ENCODE measurements at places on chromosomes 2 and 18.

DNA sequence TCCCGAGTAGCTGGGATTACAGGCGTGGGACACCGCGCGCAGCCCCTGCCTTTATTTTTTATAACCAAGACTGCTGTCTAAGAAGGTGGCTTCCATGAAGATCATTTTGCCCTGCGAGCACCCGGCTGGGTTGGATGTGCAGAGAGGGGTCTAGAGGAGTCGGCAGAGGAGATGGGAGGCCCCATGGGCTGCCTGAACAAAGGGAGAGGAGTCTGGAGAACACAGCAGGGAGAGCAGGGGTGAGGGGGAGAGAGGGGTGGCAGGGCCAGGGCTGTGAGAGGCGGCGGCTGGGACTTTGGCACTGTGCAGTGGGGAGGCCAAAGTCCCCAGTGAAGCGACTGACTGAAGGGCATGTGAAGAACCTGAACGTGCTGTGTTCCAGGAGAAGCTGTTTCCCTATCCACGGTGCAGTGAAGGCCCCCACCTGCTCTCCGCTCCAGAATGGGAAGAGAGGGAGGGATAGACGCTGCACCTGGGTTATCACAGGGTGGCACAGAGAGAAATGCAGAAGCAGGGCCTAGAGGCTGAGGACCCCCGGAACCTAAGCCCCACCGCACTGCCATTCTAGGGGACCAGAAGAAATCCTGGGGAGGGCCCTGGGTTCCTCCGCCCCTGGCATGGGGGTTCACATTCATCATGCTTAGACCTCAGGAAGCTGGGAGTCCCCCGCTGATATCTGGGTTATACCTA, 24.8 kb upstream of the FOSL2 start:
- DNase-seq, result no peak

- DNase-seq, result no peak
Measured at GRCh38 chr2:85174943-85175342, 41.8 kb downstream of the TCF7L1 start.

GRCh38 chr2:133777574-133777960, 209.3 kb upstream of the NCKAP5 start:
- DNase-seq, result no peak

- DNase-seq, result peak; percentile 79
Measured at GRCh38 chr18:79965119-79965902, 868 bp downstream of the HSBP1L1 start.

- no peak for DNase-seq
Measured at GRCh38 chr18:40938615-40939014, 1016.4 kb upstream of the PIK3C3 start.

DNA sequence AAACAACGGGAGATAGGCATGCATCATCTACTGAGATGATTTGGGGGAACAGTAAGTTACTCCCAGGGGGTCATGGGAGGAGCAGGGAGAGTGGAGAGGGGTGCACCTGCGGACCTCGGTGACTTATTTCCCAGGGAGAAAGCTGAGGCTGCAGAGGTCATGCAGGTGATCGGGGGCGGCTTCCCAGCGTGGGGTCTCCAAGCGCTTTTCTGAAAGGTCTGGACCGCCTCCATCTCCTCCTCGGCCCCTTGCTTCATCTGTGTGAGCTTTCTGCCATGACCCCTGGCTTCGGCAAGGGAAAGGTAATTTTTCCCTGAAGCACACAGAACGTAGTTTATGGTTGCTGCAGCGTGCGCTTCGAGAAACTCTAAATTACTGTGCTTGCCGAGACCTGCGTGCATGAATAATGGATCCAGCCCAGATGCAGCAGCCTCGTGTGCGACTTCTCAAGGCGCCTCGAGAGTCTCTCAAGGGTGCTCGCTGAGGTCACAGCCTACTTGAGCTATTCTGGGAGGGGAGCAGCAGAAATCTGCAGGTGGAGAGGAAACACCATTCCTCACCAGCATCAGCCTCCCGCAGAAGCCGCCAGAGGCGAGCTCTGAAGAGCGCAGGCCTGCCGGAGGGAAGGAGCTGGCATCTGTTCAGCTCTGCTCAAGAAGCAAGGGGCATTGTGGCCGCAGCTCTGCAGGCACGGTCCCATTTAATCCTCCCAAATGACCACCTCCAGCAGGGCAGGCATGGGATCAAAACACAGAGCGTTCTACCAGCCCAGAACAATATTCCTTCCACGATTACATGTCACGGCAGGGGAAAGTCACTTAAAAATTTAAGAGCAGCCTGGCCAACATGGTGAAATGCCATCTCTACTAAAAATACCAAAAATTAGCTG, 308.4 kb upstream of the MYT1L start:
- DNase-seq, result no peak

DNA sequence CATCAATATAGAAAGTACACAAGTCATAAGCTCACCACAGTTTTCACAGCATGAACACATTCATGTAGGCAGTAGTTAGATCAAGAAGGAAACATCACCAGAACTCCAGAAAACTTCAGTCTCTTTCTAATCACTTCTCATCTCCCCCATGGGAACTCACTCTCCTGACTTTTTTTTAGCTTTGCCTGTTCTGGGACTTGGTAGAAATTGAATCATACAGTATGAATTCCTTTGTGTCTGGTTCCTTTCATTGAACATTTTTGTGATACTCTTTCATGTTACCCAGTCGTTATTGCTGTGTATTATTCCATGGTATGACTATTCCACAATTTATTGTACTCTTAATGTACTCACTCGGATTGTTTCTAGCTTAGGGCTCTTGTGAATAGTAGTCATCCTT, 160.2 kb downstream of the TAF4B start:
- DNase-seq, result no peak

GRCh38 chr2:31384351-31384750, 30.2 kb downstream of the XDH start:
- DNase-seq, result no peak

DNA sequence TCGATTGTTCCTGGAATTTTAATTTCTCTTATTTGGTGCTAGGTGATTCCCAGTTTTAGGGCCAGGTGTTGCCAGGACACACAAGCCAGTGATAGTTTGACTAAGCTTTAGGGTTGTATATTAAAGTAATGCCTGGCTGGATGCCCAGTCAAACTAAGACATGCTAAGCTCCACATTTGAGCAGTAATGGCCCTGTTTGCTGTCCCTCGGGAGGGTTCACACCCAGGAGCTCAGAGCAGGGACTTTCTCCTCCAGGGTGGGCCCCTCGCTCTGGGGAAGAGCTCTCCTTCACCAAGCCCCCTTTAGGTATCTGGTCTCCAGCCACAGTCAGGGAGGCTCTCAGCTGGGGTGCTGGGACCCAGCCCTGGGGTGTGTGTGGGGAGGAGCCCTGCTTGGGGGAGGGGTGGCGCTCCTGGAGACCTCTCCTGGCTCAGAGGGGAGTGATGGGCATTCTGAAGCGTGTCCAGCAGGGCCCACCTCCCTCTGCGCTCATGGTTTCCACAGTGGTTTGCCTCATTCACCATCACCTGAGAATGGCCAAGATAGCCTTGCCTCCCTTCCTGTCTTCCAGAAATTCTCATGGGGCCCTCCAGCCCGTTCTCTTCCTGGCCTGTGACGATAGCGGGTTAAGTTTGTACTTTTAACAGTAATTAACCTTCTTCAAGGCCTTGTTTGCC, 31.7 kb downstream of the INPP4A start:
- no peak for DNase-seq

GRCh38 chr18:45589356-45590035, 25.8 kb upstream of the SLC14A2 start:
- no peak for DNase-seq

GRCh38 chr2:169684135-169684565, 10.1 kb downstream of the CFAP210 start:
- DNase-seq, result no peak

- DNase-seq, result no peak
Measured at GRCh38 chr2:168884975-168885374, 5.3 kb downstream of the SPC25 start.

All from HepG2 (cell line).